ENCODE measurements at places on chromosomes 6 and 20.

GRCh38 chr6:7468382-7469081 lies 72.9 kb upstream of the DSP start:
- DNase-seq, result peak; percentile 54

DNA sequence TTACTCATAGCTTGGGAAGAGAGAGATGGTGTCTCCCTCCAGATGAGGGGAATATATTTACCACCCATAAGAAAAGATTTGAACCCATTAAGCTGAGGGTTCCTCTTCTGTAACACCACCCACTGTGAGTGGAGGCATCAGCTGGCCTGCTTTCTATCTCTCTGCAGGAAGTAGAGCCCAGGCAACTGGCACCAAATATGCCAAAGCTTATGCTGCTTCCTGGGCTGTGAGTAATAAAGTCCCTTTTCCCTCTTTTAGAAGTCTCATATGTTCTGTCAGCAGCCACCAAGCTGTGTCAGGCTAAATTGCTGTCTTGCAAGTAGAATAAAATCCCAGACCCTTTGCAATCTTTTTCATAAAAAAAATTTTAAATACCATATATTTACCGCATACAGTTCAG lies 241.4 kb downstream of the LAMA2 start:
- DNase-seq, result no peak

GRCh38 chr6:43873806-43874714 lies 104.0 kb downstream of the VEGFA start:
- no peak for DNase-seq

- DNase-seq, result no peak
Observed at GRCh38 chr6:159577564-159577963, 115.5 kb downstream of the SOD2 start.

Data from HL-60 (cell line).